Mammary epithelial cell (primary cell): ENCODE measurements at places on chromosomes 7 and 10. TPM values are rescaled to one million over a fixed set of nuclear protein-coding genes. Genes with fewer than 3 reads are reported as not detected.

C10orf105 gene
- not detected in 2 replicates for total RNA-seq

ASAH2 gene
- 2.2 and 5.9 TPM in 2 replicates for total RNA-seq

SLIT1 gene
- total RNA-seq, result not detected

BET1 gene
- total RNA-seq, result 20.8 TPM

KEL gene
- total RNA-seq, result not detected

CALN1 gene
- total RNA-seq, result not detected

SFTPA1 gene
- not detected for total RNA-seq

CDH23 gene
- 0.05 and 0.11 TPM in 2 replicates for total RNA-seq

EGFR gene
- total RNA-seq, result 304 TPM

GBX1 gene
- total RNA-seq, result not detected

FKBP9 gene
- 129 and 141 TPM in 2 replicates for total RNA-seq

FAM25G gene
- total RNA-seq, result not detected

BEND7 gene
- 6.0 and 15.1 TPM in 2 replicates for total RNA-seq

FGFR2 gene
- total RNA-seq, result 19.0 and 22.0 TPM in 2 replicates

INHBA gene
- total RNA-seq, result 58.8 TPM

MYOZ1 gene
- 0.50 TPM for total RNA-seq

KIAA1549 gene
- 3.8 TPM for total RNA-seq

SMKR1 gene
- not detected for total RNA-seq

ARHGEF35 gene
- 15.7 TPM for total RNA-seq

SAMD9 gene
- 12.0 TPM for total RNA-seq

PNLIPRP1 gene
- not detected for total RNA-seq

OR6V1 gene
- not detected in 2 replicates for total RNA-seq

OR6B1 gene
- total RNA-seq, result not detected

CWF19L1 gene
- total RNA-seq, result 27.5 and 30.0 TPM in 2 replicates

NEBL gene
- 11.7 TPM for total RNA-seq

FAM25A gene
- total RNA-seq, result 4.1 and 6.8 TPM in 2 replicates

EIF5AL1 gene
- 1.3 and 1.8 TPM in 2 replicates for total RNA-seq

TDRD1 gene
- total RNA-seq, result 0.17 TPM
